ENCODE measurements at places on chromosomes 1 and 21.

DNA sequence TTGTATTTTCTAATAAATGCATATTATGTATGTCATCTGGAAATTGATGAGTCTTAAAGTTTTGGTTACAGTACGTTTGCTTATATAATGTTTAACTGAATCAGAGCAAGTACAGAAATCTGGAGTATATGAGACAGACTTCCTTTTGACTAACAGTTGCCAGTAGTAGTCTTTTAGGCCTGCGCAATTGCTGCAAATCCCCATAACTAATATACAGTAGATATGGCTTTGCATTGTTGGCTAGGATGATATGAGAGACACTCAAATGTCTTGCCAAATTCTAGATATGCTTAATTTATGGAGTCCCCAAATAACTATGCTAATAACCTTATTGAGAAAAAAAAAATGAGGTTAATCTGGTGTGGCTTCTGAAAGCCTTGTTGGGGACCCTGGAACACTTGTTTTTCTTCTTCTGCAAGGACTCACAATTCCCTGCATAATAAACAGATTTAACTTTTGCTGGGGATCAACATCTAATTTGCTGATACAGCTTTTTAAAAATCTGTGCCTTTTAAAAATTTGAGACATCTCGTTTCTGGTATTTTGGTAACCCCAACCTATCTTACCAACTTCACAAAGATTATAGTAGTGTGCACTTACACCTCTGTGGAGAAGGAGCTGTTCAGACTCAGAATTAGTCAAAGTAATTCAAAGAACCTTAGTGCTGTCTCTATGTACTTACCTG, 22.9 kb downstream of the EXO1 start:
- no peak for DNase-seq

DNA sequence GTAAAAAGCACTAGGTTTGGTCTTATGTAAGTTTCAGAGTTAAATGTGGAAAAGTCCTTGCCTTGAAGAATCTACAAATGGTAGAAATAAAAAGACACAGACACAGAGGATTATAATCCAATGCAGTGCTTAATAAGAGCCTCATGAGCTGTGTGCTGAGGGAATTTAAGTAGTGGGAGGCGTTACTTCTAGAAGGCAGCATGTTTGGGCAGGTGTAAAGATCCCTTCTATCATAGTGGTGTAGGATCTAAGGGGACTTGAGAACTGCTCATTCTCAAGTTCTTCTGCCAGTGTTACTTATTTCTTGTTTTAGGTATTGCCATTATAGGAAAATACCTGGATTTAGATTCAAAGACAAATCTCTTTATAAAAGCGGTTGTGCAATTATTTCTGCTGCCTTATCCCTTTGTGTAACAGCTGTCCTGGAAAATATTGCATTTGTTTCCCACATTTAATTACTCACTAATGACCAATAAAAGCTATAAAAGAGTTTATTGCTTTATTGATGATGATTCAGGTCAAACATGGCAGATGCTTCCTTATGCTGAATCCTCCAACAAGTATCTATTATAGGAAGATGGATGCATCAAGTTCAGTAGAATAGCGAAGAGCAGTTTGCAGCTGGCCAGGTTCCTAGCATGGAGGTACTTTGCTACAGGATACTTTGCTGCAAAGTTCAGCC, 132.5 kb upstream of the IVNS1ABP start:
- no peak for DNase-seq

DNA sequence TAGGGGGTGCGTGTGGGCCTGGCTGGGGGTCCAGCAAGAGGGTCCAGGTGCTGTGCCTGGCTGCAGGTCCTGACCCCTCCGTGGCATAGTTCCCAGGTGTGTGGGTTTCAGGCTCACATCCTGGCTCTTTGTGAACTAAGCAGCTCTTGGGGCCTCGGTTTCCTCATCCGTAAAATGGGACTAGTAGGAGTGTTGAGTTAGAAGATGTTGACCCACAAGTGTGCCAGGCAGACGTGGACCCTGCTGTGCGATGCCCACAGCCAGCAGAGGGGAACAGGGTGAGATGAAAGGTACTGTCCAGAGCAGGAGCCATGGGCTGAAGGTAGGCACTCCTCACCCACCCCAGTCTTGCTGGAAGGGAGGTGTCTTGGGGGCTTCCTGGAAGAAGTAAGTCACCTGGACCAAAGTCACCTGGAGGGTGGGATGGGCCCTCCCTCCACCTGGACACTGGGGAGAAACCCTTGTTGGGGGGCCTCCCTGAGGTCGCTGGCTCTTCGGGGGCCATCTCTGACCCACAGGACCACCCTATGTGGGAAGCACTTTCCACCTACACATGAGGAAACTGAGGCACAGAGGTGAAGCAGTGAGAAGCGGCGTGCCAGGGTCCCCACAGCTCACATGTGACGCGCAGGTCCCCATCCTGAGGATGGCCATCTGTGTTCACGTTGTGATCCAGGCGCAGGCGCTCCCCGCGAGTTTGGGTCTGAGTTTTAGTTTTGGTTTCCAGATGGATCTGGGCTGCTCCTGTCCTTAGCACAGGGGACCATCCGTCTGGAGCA, 1.4 kb downstream of the ARHGEF16 start:
- no peak for DNase-seq

GRCh38 chr21:42375966-42376337, 9.6 kb upstream of the TFF1 start:
- no peak for DNase-seq

- DNase-seq = no peak
Observed at GRCh38 chr1:53582211-53583020, 123.2 kb downstream of the DMRTB1 start.

DNA sequence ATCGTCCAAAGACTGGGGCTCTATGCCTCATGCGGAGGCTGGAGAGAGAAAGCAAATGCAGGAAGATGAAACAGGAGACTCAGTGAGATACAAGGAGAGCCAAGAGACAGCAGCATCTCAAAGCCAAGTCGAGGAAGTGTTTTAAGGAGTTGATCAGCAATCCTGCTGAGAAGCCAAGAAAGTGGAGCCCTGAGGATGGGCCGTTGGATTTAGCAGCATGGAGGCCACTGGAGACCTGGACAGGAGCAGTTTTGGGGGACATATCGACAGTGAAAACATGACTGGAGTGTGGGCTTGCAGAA, 107.4 kb upstream of the ZBTB40 start:
- DNase-seq = no peak

DNA sequence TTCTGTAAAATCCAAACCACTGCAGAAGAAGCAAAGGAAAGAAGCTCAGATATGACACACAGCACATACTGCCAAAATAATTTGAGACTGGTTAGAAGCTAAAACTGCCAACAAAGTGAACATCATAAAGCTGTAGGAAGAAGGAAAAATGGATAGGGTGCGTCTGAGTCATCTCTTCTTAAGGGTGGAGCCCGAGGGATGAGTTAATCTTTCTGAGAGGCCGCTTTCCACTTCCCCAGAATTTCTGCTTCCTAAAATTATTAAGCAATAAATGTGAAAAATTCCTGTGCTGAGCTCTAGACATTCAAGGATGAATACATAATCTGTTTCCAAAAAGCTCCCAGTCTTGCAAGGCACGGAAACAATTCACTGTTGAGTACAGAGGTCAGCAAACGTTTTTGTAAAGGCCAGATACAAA, 20.1 kb downstream of the PPT1 start:
- no peak for DNase-seq

DNA sequence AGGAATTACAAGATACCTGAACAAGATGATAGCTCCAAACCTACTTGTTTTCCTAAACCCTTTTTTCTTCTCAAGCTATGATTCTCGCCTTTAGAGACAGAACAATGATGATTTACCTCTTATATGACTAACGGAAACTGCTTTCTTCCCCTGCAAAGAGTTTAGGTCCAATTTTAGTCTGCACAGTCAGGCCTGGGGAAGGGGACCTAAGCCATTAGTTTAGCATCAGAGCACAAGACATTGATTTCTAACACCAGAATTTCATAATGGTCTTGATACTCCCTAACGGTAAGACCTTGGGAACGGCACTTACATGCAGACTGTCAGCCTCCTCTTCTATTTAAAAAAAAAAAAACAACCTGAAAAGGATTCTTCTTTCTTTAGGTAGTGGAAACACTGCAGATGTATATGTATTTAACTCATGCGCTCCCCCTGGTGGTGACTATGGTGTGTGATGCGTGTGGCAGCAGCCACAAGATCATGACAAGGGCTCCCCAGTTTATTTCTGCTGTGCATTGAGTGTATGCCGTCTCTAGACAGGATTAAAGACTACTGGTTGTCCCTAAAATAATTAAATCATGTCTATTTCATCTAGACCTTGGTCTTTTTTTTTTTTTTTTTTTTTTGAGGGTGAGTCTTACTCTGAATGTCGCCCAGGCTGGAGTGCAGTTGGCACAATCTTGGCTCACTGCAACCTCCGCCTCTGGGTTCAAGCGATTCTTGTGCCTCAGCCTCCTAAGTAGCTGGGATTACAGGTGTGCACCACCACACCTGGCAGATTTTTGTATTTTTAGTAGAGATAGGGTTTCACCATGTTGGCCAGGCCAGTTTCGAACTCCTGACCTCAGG, 37.3 kb upstream of the TMEM222 start:
- peak; percentile 82 for DNase-seq

DNA sequence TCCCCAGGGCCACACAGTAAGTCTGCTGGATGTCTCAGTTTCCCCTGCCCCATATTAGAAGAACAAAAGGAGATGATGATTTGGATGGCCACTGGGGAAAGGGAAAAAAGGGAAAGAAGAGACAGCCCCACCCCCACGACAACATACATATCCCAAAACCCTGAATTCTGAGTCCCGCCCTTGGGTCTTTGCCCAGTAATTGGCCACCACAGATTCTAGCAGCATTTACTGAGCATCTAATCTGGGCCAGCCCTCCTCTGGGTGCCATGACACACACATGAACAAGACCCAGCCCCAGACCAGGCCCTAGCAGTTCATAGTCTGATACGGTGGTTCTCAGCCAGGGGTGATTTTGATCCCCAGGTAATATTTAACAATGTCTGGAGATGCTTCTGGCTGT, 5.2 kb upstream of the TTC4 start:
- no peak for DNase-seq

DNA sequence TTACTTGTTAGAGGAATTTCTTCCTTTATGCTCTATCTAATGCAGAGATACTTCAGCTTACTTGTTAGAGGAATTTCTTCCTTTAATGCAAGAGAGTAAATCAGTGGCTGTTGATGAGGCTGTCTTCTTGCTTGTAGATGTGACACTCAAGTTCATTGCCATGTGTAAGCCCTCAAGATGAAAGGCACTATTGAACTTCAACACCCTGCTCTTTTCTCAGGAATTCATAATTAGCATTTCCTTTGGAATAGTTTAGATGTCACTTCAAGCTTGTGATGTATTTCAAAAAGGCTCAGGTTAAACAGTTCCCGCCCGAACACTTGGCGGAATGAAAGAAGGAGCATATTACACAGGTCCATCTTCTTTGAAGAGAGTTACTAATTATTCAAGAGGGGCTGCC, 251.9 kb downstream of the RGS7 start:
- DNase-seq = no peak

DNA sequence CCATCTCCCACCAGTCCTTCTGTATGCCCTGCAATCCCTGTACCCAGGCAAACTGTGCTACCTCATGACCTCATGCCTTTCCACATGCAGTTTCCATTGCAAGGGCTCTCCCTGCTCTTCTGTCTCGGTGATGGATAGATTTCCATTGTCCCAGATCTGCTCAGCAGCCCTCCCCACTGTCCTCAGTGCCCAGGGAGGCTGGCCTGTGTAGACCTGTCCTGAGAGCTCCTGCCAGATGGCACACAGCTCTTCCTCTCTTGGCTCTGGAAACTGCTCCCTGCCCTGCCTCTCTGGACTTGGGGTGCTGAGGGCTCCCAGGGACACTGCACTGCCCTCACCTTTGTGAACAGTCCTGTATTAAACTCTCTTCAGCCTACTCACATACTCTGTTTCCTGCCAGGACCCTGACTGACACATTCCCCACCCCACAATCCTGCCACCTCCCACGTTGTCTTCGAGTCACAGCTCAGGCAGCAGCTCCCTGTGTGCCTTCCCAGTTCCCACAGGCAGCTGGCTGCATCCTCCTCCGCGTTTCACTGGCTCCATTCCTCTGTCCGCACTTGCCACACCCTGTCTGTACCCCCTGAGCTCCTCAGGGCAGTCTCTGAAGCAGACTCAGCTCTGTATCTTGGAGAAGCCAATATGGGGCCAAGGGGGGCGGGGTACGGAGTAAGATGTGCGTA, 57.0 kb downstream of the SPATA46 start:
- no peak for DNase-seq

GRCh38 chr1:97042551-97042950, 321.0 kb downstream of the PTBP2 start:
- no peak for DNase-seq

DNA sequence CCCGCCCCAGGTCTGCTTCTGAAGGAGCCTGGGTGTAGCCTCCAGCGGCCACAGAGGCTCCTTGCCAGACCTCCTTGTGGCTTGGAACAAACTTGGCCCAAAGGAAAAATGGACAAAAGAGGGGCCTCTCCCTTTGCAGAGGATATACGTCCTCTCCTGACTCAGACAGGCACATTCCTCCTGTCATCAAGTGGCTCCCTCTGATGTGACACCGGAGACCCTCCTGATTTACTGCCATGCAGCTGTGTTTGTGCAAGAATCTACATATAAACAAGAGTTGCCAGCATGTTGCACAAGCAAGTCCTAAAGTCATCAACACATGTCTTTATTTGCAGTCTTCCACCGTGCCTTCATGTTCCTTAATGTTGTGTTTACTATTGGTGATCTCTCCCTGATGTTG, 54.1 kb upstream of the F3 start:
- no peak for DNase-seq

DNA sequence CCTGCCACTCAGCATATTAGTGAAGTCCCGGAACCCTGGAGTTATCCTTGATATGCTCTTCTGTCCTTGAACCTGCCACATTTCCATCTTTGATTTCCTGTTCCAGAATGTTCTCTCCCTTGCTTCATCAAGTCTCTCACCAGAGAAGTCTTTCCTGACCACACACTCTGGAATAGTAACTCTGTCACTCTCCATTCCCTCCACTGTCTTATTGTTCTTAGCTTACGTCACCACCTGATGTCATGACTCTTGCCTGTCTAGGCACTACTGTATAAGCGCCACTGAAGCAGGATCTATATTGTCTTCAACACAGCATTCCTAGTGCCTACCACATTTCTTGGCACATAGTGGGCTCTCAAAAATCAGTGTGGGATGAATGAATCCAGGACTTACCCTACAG, 65.4 kb upstream of the SMYD2 start:
- no peak for DNase-seq

DNA sequence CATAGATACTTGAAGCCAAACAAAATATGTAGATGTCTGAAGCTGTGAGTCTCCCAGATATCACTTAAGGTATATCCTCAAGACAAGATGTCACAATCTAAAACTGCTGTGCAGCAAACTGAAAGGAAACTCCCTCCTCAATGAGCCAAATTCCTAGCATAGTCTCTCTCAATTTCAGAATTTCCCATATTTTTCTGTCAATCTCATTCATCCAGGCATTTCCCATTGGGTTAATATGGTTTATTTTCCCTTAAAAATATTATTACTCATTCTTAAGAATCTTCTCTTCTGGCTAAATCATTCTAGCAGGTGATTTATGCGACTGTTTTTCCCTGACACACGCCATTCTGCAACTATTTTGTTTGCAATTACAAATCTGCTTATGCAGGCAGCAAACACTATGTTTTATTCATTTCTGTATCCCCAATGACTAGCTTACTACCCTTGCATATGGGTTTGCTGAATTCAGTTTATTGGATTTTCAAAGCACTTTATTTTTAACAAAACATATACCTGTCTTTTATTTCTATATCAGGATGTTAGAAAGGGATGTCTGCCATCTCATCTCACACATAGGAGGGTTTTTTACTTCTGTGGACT, 69.9 kb downstream of the TNFSF4 start:
- DNase-seq = no peak

GRCh38 chr1:87760155-87760554, 431.5 kb downstream of the LMO4 start:
- DNase-seq = no peak

GRCh38 chr21:42956824-42957630, 17.3 kb upstream of the PKNOX1 start:
- no peak for DNase-seq

Measured in stimulated activated CD4-positive, alpha-beta T cell treated with anti-CD3 and anti-CD28 coated beads, Interleukin-2, amount 100 ng/mL, for 4 hours (primary cell).